ENCODE measurements at places on chromosomes 6 and 20. TPM values are rescaled to one million over a fixed set of nuclear protein-coding genes. Genes with fewer than 3 reads are reported as not detected.

Gene WFDC12
- not detected for polyA plus RNA-seq

Gene COL9A1
- polyA plus RNA-seq: 0.18 TPM

DNA sequence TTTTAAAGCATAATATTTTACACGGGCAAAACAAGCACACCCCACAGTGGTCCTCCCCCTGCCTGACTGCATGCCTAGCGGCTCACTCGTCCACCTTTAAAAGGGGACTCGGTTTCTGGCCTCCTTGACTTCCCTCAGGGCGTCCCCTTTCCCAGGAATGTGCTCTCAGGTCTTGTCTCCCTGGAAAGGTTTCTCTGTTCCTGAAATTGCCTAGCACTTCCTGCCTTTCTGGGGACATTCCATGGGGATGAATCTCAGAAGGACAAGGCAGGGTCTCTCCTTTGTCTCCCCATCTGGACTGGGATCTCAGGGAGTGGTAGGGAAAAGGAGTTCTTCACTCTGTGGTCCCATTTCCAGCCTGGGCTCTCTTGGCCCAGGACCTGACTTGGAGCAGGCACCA, 4.9 kb downstream of the TCF15 start:
- H3K36me3 ChIP-seq: peaks cover 24% of the 10 kb centered on the region
- no peaks in the 10 kb centered on the region for H3K27me3 ChIP-seq
- no peak for DNase-seq
- peak overlapping the region; percentile 93 for H3K27ac ChIP-seq

GRCh38 chr6:129619579-129620233, 90.3 kb downstream of the ARHGAP18 start:
- H3K27ac ChIP-seq: no peak overlapping the region
- H3K4me1 ChIP-seq: no peaks in the 10 kb centered on the region
- no peaks in the 10 kb centered on the region for H3K27me3 ChIP-seq
- H3K36me3 ChIP-seq: no peaks in the 10 kb centered on the region

Measured in heart left ventricle (tissue), 16 donors.